Stimulated activated CD4-positive, alpha-beta T cell treated with anti-CD3 and anti-CD28 coated beads, Interleukin-2, amount 100 ng/mL, for 24 hours (primary cell): ENCODE measurements at places on chromosomes 7 and 10.
A peak's percentile ranks its signal among the peaks of the same experiment; 100 is the strongest.

DNA sequence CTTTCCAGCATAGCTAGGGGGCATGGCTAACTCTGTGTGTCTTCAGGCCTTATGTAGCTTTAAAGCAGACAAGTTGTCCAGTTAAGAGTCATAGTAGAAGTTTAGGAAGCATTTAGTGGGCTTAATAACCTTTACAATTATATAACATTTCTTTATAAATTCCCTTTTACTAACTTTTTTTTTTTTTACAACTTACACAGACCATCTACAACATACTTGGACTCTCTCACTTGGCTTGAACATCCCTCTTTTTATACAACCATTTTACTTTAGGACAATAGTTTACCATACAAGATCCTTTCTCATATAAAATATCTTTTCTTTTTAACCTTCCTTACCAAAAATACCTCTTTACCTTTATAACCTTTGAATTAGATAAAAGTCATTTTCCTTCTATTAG, 26.3 kb downstream of the SP4 start:
- DNase-seq, result no peak

DNA sequence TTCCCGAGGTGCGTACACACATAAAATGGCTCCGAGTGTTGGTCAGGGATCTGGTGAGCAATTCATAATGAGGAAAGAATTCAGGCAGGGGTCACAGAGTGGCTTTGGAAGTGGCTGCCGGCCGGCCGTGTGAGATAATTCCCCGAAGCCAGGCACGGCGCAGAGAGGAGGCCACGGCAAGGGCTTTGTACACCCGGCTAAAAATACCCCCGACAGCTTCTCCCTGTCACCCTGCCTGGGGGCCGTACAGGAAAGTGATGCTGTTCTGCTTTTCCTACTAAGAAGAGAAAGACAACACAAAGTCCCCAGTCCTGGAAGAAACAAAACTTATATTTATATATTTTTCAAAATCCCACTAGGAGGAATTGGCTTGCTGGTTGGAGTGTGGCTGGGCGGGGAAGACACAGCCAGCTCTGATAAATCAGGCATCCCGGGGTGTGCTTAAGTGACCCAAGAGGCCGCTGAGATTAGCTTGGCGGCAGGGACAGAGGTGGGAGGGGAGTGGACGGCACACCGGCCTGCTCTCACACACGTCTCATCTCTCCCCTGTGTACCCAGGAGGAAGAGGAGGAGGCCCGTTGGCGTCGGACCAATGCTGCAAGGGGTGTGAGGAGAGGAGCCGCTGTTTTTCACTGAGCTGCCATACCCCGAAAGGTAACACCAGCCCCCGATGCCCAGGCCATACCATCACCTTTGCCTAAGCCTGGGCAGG, 70.5 kb downstream of the ZMIZ1 start:
- no peak for DNase-seq

DNA sequence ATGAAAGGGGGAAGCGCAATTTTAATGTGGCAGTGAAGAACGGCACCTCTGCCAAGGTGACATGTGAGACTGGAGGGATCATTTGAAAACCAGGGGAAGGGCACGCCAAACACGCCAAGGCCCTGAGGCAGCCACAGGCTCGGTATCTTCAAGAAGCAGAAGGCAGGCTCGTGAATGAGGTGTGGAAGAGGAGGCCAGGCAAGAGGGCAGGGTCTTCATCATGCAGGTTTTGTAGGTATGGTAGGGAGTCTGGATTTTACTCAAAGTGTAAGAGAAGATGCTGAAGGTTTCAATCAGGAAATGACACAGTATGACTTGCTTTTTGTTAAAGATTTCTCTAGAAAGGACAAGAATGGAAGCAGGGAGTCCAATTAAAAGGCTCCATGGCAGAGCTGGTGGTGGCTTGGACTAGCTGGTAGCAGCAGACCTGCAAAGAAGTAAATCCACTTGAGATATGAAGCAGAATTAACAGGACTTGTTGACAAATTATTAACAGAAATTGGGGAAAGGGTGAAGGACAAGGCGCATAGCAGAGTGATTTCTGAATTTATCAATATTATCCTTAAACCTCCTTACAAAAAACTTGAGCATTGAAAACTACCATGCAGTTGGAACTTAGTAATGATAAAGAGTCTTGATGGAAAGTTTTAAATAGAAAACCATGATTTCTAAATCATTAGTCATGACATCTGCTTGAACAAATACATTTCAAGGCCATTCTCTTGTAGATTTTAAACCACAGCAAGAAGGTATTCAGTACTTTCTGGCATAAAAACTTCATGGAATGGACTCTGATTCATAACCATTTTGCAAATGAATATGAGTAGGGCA, 70.4 kb downstream of the COA1 start:
- DNase-seq, result peak; percentile 49

DNA sequence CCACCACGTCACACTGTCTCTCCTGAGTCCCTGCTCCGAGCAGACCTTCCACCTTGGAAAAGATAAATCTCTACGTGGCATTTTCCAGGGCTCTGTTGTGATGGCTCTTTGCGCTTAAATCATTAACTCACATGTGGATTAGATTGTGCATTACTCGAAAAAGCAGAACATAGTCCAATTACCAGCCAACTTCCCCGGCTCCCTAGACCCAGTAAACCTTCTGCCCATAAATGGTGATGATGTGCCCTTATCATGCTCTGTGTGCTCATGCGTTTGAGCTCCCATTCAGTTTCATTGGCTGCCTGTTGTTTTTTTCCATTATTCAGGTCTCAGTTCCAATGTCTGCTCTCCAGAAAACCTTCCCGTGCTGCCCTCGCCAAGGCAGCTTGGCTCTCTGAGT, 471.2 kb downstream of the GLRX3 start:
- DNase-seq, result no peak

- DNase-seq, result no peak
Observed at GRCh38 chr7:158620839-158621441, 33.3 kb upstream of the PTPRN2 start.

DNA sequence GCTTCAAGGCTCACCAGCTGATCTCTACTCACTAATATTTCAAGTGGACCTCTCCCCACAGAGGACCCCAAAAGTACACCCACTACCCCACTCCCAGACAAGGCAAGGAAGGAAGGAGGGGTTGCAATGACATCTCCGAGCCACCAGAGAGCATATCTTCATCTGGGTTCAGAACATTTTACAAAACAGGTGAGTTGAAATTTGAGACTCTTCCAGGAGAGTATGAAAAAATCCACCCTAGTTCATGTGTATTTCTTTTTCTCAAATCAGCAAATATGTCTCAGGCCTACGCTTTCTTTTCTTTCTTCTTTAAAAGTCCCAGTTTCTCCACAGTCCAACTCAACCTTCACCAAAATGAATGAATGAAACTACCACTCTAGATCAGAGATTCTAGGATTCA, 61.9 kb downstream of the SGMS1 start:
- no peak for DNase-seq

- DNase-seq, result no peak
Observed at GRCh38 chr7:49788455-49789059, 15.1 kb downstream of the VWC2 start.

- DNase-seq, result no peak
Observed at GRCh38 chr10:130161331-130161730, 25.1 kb downstream of the GLRX3 start.

GRCh38 chr10:122176232-122177213, 94.6 kb upstream of the BTBD16 start:
- DNase-seq, result no peak

- DNase-seq, result no peak
Observed at GRCh38 chr7:35849158-35849831, 48.4 kb downstream of the SEPTIN7 start.

DNA sequence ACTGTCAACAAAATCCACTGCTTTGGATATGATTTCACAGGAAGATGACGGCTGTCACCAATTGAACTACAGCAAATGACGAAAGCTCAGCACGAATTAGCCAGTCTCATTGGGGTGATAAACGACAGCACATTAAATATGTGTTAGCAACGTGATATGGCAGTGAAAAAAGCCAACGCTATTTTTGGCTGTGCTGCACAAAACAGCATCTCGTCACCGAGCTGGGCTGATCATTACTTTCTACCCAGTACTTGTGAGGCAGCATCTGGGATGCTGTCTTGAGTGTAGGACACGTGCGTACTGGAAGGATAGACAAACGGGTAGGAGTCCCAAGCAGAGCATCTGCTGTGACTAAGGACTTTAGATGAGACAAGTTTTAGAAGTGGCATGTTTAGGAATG, 138.3 kb downstream of the EXOC4 start:
- DNase-seq, result no peak

GRCh38 chr7:54987772-54988171, 31.0 kb upstream of the EGFR start:
- no peak for DNase-seq

DNA sequence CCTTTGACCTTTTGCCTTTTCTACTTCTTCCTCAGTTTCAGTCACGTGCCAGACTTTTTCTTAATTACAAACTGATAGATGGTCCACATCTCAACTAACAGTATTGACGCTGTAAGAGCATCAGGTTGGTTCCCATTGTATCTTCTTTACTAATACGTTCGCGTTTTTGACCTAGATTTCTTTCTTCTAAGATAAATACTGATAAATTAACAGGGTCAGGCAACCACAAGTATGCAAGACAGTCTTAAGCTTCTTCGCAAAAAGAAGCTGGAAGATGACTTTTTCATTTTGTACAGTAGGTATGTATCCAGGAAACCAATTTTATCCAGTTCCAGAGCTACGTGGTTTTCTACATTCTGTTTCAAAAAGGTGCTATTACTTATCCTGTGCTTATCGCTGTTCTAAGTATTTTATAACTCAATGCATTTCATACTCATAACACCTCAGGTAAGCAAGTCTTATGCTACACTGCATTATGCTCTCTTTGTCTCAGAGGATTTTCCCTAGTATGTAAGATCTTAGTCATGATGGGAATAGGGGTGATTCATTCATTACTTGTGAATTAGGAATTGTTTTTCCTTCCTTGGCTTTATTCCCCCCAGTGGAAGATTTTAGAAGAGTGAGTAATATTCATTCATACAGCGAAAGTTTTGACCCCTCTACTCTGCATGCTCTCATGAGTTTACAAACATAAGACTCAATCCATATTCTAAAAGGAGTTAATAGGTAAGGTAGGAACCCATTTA, 955 bp downstream of the DUS4L start:
- DNase-seq, result no peak

- DNase-seq, result no peak
Observed at GRCh38 chr10:94427166-94427565, 24.8 kb downstream of the TBC1D12 start.

DNA sequence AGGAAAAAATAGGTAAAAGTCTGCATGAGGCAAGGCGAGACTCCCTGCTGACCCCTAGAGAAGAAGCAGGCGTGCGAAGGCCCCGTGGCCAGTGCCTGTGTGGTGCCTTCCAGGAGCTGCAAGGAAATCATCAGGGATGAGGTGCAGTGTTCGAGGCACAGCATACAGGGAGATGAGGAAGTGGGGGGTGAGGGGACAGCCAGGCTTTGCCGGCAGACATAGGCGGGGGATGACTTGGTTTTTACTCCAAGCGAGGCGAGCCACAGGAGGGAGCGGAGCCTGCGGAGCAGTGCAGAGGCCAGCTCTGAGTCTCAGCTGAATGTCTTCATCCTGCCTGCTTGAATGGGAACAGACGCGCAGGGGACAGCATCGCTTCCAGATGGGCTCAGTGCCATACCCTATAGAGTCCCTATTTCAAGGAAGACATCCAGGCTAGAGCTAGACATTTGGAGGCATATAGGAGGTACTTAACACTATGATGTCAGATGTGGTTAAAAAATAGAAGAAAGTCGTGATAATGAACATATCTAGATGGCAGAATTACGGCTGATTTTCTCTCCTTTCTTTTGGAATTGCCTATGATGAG, 49.5 kb downstream of the TCERG1L start:
- no peak for DNase-seq
